ENCODE measurements at places on chromosomes 6 and 20. TPM values are rescaled to one million over a fixed set of nuclear protein-coding genes. Genes with fewer than 3 reads are reported as not detected.

The LY6G6D gene
- total RNA-seq, result not detected

The TAAR5 gene
- not detected for total RNA-seq

The GPLD1 gene
- 3.6 TPM for total RNA-seq

The SYNDIG1 gene
- 0.15 TPM for total RNA-seq

The ZNF831 gene
- 1.0 TPM for total RNA-seq

The BANF2 gene
- not detected for total RNA-seq

The FLRT3 gene
- total RNA-seq, result 60.7 TPM

GRCh38 chr6:167103041-167103891, 19.6 kb upstream of the CCR6 start:
- H3K4me3 ChIP-seq, result no peak overlapping the region
- no peaks in the 10 kb centered on the region for H3K27me3 ChIP-seq
- no peaks in the 10 kb centered on the region for H3K4me1 ChIP-seq
- H3K36me3 ChIP-seq, result no peaks in the 10 kb centered on the region
- DNase-seq, result no peak

DNA sequence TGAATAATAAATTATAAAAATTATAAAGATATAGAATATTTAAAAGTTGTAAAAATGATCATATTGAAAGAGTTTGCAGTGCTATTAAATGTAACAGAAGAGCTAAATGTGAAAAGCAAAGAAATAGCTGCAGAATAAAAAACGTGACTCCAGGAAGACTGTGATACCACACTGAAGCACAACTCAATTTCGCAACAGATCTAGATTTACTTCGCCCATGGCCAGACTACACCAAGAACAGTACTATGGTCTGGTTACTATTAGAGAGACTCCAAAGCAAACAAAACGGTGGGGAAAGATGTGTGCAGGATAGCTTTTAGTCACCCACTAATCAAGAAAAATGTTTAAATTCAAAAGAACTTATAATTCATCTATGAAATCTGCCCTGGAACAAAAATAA, 1.9 kb downstream of the CHD6 start:
- H3K27me3 ChIP-seq, result no peaks in the 10 kb centered on the region
- H3K4me3 ChIP-seq, result no peak overlapping the region
- H3K4me1 ChIP-seq, result peaks cover 23% of the 10 kb centered on the region
- DNase-seq, result no peak
- no peaks in the 10 kb centered on the region for H3K36me3 ChIP-seq

- DNase-seq, result no peak
- H3K36me3 ChIP-seq, result no peaks in the 10 kb centered on the region
- no peak overlapping the region for H3K4me3 ChIP-seq
- H3K27ac ChIP-seq, result no peak overlapping the region
- H3K27me3 ChIP-seq, result no peaks in the 10 kb centered on the region
- H3K4me1 ChIP-seq, result no peaks in the 10 kb centered on the region
Measured at GRCh38 chr20:24598346-24598745, 128.9 kb downstream of the SYNDIG1 start.

DNA sequence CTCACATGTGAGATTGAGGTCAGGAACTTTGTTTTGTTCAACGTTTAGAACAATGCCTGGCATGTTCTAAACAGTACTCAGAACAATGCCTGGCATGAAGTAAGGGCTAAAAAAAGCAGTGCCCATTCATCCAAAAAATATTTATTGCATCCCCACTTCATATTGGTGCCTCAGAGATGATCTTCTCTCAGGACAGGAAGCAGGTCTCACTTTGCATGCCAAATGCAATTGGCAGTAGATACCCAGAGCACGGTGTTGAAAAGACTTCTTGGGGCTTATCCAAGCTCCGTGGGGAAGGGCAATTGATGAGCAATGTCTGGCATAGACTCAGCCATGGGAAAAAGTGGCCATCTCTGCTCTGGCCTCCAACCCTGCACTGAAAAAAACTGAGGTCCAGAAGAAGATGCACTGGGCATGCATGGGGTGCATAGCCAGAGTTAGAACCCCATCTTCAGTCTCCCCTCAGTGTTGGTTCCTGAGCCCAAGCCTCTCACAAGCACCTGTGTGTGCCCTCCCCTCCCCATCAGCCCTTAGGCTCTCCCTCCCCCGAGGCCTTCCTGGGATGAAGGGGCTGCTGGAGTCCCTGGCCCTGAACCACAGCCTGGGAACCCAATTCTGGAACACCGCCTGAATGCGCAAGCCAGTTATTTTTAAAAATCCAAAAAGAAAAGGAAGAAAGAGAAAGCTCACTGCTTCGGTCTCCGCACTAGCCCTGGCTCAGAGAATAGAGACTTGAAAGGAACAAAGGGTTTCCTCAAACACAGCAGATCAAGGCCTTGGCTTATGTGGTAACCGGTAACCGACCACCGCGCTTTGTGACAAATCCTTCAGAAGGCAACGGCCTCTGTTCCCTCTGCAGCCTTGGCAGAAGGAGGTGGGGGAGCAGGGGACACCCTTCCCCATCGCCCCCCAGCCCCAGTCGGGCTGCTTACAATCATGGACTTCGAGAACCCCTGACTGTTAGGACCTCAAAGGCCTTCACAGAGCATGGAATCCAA, 78.5 kb upstream of the SIRPA start:
- peak overlapping the region; percentile 46 for H3K27ac ChIP-seq
- DNase-seq, result no peak
- H3K27me3 ChIP-seq, result peaks cover 7% of the 10 kb centered on the region
- peaks cover 68% of the 10 kb centered on the region for H3K4me1 ChIP-seq
- H3K4me3 ChIP-seq, result no peak overlapping the region

DNA sequence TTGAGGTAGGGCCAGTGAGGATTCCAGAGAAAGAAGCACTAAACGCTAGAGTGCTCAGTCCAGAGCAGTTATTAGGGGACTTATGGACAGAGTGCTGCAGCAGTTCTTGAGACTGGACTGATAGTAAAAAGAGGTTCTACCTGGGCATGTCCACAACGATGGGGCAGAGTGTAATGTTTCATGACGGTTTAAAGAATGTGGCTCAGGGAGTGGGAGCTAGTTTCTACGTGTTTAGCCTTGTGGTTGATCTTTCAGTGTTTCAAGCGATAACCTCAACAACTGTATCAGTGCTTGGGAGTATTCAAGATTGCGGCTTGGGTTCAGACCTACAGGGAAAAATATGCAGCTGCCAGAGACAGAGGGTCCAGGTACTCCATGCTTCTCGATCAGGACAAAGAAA, 67.1 kb downstream of the TULP4 start:
- DNase-seq, result no peak
- no peak overlapping the region for H3K27ac ChIP-seq
- no peaks in the 10 kb centered on the region for H3K36me3 ChIP-seq
- H3K4me3 ChIP-seq, result no peak overlapping the region

DNA sequence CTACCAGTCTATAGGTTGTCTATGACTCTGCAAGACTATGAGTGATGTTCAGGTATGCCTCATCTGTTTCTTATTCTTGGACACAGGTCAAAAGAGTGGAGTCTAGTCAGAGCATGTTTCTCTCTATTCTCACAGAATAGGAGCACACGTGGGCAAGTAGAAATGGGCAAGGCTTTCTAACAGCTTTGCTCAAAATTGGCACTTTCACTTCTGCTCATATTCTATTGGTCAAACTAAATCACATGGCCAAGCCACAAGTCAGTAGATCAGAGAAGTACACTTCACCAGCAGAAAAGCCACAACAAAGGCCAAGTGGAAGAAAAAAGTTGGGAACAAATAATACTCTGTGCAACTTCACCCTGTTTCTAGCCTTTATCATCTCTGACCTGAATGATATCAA, 354.5 kb upstream of the SYNCRIP start:
- no peaks in the 10 kb centered on the region for H3K27me3 ChIP-seq
- H3K27ac ChIP-seq, result no peak overlapping the region
- H3K4me3 ChIP-seq, result no peak overlapping the region

DNA sequence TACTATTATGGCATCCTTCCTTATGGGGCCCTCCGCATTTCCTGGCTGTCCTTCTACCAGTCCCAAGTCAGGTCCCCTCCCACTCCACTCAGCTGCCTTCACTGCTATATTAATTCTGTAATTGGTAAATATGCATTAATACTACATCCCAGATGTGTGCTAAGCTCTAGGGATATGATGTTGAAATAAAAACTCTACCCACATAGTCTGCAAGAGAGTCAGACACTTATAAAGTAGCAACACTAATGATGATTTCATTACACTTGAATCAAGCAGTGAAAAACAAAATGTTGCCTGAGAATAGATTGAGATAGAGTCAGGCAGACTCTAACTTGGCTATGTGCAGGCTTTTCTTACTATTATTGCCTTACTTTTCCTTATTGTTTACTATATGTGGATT, 62.4 kb downstream of the AIG1 start:
- no peaks in the 10 kb centered on the region for H3K27me3 ChIP-seq
- H3K4me1 ChIP-seq, result no peaks in the 10 kb centered on the region
- no peak overlapping the region for H3K27ac ChIP-seq
- no peak for DNase-seq

DNA sequence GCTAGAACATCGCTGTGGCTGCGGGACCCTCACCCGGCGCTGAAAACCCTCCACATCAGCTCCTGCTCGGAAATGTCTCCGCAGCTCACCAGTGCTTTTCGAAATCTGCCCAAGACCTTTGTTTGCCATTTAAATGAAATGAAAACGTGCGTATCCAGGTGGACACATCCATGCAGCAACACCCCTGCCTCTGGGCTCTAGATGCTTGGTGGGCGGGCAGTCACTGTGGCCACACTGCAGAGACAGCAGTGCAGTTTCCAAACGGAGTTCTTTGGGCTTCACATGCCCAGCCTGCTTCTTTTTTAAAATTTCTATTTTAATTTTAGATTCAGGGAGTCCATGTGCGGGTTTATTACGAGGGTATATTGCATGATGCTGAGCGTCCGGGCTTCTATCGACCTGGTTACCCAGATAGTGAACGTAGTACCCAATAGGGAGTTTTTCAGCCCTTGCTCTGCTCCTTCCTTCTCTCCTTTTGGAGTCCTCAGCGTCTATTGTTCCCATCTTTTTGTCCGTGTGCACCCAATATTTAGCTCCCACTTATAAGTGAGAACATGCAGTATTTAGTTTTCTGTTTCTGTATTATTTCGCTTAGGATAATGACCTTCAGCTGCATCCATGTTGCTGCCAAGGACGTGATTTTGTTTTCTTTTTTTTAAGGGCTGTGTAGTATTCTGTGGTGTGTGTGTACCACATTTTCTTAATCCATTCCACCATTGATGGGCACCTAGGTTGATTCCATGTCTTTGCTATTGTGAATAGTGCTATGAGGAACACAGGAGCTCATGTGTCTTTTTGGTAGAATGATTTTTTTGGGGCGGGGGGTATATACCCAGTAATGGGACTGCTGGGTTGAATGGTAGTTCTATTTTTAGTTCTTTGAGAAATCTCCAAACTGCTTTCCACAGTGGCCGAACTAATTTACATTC, 4.8 kb upstream of the TUBB2B start:
- peaks cover 88% of the 10 kb centered on the region for H3K27me3 ChIP-seq
- DNase-seq, result no peak
- H3K27ac ChIP-seq, result no peak overlapping the region
- H3K36me3 ChIP-seq, result no peaks in the 10 kb centered on the region
- H3K4me3 ChIP-seq, result peak overlapping the region; percentile 58

All from lower lobe of right lung (tissue), 2 donors.